ENCODE measurements at places on chromosomes 11 and 22.

DNA sequence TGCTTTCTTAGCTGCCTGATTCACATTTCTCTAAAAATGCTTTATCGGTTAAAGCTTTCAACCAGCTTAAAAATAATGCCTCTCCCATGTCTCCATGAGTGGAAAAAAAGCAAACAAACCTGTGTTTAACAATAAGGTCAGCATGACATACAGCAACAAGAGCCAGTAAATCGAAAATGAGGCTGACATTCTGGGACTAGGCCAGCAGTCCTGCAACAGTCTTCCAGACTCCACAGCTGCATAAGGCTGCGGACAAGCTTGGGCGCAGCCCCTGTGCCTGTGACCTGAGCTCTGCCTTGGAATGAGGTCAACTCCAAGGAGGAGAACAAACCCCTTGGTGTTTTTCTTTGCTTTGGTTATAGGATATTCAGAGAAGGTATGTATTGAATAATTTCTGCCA lies 95.5 kb downstream of the PGR start:
- DNase-seq, result no peak

- DNase-seq, result no peak
Measured at GRCh38 chr11:70371241-70371640, 27.1 kb upstream of the CTTN start.

DNA sequence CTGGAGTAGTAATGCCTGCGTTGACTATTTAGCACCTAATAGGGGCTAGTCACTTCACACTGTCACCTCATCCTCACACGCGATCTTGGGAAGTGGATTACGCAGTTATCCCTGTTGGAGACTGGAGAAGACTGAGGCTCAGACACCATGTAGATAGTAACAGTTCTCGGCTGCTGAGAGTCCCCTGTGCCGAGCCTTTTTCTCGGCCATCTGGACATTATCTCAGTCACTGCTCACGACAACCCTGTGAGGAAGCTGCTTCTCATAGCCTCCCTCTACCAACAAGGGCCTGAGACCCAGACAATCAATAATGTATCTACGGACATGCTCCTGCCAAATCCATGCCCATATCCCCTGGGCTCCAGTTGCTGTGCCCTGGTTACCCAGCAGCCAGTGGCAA lies 25.9 kb downstream of the SCUBE1 start:
- no peak for DNase-seq

GRCh38 chr22:22111983-22112382 lies 129.4 kb upstream of the TOP3B start:
- no peak for DNase-seq

DNA sequence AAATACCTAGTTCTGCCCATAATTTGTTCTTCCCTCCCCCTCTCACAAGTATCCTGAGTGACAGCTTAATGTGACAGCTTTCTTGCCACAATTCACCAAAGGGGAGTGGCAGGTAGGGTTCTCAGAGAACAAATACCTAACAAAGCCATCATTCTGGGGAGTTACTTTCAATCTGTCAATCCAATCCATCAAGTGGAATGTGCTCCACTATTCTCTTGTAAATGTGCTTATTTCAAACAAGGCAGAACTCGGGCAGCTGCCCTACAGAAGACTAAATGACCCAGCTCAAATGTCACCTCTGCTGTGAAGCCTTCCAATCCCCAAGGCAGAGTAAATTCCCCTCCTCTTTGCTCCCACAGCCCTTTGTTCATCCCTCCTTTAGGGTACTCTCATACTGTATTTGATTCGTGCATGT lies 27.8 kb downstream of the LGR4 start:
- DNase-seq, result no peak

- DNase-seq, result no peak
Measured at GRCh38 chr11:11108026-11108425, 245.0 kb downstream of the CSNK2A3 start.

- peak; percentile 58 for DNase-seq
Measured at GRCh38 chr11:6319704-6320410, 444 bp downstream of the CAVIN3 start.

DNA sequence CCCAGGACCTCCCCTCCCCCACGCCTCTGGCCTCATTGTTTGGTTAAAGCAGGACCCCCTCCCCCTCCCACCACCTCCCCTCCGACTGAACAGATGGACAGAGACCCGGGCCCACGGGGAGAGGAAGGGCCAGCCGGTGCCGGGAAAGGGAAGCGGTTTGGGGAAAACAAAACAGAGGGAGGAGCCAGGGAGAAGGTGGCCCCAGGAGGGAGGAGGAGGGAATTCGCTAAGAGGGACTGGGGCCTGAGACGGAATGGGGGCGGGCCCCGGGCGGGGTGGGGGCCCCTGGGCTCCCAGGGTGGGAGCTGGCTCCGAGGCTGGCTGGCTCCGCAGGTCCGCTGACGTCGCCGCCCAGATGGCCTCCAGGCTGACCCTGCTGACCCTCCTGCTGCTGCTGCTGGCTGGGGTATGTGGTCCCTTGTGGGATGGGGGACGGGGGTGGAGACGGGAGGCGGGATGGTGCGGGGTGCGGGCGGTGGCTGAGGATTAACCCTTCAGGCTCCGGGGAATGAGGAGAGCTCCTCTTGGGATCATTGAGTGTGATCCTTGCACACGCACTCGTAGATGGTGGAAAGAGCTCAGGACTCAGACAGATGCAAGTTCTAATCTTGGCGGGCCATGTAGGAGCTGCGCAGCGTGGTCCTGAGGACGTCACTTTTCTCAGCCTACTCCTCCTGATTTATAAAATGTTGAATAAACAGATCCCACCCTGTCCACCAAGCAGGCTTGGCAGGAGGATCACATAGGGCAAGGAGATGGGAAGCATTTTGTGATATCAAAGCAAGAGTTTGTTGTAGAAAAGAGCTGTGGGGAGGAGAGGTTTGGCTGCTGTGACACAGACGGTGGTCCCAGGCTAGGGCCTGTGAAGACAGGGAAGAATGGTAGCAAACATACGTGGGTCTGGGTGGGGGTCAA lies 688 bp downstream of the SERPING1 start:
- DNase-seq, result no peak

- no peak for DNase-seq
Measured at GRCh38 chr11:83502041-83502440, 215.9 kb upstream of the CCDC90B start.

- no peak for DNase-seq
Measured at GRCh38 chr11:129700701-129701100, 114.9 kb upstream of the TMEM45B start.

DNA sequence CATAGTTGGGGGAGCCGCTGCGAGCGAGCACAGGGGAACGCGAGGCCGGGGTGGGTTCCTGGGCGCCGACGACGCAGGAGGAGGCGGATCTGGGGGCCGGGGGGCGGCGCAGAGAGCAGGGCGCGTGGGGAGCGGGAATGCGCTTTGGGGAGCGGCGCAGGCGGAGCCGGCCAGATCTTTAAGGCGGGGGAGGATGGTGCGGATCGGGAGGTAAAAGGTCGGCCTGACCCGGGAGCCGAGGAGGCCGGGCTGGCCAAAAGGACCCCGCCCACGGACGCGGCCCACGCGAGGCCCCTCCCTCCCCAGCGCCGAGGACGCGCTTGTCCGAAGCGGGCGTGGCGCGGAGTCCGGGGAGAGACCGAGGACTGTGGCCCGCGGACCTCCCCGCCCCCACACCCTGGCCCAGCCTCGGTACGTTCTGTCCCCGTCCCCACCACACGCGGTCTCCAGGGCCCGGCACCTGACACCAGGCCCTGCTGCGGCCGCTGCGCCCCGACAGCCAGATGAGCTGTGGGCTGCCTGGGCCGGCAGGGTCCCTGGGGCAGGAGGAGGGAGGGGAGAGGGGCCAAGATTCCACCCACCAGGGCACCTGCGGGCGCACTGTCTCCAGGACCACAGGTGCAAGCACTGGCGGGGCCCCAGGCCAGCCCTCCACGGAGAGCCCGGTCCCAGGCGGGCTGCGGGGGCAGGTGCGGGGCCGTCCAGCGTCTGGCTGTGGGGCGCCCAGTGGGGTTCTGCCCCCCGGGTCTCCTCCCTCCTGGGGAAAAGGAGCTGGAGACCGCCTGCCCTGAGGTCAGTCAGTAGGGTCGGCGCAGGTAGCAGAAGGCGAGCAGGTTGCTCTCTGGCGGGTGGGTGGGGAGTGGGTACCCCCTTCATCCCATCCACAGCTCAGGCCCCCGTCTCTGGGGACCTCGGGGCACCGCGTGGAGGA lies 10.9 kb downstream of the PIM3 start:
- DNase-seq, result peak; percentile 75

DNA sequence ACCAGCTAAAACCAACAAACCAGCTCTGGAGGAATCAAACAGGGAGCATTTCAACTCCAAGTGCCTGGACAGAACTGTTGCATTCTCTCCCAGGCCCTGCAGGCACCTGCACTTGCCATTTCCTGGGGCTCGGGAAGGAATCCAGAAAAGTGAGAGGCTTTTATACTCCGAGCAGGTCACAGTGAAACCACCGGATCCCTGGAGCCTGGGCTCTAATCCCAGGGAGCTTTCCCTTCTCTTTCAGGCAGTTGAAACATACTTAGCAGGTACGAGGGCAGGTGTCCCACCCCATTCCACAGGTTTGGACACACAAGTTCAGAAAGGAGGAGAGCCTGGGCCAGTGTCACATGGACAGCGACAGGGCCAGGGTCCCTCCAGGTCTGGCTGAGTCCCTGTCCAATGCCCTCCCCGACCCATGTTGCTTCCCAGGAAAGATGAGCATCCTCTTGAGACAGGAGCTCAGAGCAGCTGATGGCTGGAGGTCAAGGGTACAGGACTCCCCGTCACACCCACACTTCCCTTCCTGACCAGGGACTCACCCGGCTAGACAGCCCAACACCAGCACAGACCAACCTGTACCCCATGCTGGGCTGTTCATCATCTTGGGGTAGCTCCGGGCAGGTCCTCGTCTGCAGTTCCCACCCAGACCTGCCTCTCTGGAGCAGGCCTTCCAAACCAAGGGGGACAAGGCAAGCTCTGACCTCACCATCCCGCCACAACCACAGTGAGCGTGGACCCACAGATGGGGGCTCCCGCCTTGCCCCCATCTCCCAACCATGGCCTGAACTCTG lies 49.9 kb upstream of the CD5 start:
- DNase-seq, result no peak

DNA sequence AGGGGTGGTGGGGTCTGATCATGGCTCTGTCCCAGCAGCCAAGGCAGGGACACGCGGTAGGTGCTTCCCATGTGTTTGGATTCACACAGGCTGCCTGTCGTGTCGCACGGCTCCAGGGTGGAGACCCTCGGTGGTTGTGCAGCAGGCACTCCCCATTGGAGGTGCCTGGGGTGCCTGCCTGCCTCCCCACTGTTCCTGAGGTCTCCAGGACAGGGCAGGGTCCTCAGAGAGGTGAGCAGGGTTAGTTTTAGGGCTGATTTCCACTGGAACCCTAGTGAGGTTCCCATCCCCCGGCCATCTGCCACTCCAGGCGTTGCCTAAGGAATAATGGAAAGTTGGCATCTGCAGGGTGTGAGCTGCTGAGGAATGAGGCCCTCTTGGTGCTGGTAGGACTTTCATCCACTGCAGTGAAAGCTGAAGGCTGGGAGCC lies 32.3 kb downstream of the OSBPL5 start:
- DNase-seq, result no peak

GRCh38 chr11:65817312-65817834 lies 16.4 kb upstream of the SNX32 start:
- no peak for DNase-seq

DNA sequence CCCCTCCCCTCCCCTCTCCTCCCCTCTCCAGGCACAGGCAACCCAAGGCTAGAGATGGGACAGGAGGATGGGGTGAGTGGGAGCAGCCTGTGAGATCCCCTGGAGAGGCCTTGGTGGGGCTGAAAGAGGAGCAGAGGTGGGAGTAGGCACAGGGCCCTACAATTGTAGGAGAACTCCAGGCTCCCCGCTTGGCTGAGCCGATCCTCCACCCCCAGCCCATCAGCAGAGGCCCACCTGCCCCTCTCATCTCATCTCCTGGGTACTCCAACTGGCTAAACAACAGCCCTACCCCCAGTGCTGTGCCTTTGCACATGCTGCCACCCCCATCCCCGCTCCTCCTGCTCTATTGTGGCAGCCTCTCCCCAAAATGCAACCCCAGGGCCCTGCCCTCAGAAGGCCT lies 52.0 kb upstream of the A4GALT start:
- no peak for DNase-seq

DNA sequence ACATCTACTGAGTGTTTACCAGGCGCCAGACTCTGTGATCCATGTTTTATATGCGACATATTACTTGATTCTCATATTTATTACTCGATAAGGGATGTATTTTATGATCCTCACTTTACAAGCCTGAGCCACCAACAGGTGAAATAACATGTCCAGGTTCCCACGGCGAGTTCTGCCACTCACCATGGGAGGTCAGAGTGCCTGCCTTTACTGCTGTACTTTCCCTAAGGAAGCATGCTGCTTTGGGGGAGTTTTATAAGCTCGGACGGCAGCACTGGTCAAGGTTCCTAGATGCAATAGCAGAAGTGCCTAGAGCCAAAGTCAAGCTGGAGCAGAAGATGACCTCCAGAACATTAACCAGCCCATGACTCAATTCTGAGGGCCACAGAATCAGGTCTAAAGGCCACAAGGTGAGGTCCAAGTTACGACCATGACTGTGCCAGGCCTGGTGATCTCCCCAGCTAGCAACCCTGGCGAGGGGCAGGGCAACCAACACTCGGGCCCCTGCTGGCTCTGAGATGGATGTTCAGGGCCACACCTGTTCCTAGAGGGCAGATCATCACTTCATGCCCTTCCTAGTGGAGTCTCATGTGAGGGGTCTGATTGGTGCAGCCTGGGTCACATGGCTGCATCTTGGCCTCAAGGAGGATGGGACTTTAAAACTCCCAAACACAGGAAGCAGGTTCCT lies 14.2 kb downstream of the IFT27 start:
- DNase-seq, result no peak

GRCh38 chr22:37545703-37546436 lies 14.4 kb upstream of the CDC42EP1 start:
- no peak for DNase-seq

GRCh38 chr11:36809303-36809702 lies 211.3 kb upstream of the RAG2 start:
- no peak for DNase-seq
